ENCODE measurements at places on chromosomes 7 and 10. TPM values are rescaled to one million over a fixed set of nuclear protein-coding genes. Genes with fewer than 3 reads are reported as not detected.

DNA sequence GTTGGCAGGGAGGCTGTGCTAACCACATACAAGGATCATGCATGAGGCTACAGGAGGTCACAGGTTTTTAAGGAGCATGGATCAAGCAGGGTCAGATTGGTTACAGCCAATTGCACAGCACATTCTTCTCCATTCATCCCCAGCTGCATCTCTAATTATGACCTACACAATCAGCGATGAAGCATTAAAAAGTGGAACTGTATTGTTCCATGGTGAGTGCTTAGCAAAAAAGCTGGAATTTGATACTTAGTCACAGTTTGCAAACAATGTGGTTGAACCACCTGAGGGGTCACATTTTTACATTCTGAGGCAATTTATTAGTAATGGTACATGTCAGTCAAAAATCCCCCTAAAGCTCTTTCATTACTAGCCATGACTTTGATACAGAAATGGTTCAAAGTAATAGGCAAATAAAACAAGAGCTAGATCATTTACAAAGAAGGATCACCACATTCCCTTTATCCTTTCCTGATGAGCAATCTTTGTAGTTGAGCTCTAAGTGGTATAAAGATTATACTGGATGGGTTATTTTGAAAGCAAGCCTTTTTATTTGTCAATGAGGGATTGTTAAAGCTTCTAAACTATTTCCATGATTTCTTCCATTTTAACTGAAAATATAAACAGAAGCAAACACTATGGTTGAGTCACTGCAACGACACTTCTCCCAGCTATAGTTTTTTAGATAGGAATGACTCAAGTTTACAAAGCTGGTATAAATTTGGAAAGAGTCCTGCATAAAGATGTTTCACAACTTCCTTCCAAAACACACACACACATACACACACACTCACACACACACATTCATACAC lies 217.8 kb upstream of the SEMA3A start:
- DNase-seq: peak; percentile 90

VIPR2 gene
- not detected for total RNA-seq

DNA sequence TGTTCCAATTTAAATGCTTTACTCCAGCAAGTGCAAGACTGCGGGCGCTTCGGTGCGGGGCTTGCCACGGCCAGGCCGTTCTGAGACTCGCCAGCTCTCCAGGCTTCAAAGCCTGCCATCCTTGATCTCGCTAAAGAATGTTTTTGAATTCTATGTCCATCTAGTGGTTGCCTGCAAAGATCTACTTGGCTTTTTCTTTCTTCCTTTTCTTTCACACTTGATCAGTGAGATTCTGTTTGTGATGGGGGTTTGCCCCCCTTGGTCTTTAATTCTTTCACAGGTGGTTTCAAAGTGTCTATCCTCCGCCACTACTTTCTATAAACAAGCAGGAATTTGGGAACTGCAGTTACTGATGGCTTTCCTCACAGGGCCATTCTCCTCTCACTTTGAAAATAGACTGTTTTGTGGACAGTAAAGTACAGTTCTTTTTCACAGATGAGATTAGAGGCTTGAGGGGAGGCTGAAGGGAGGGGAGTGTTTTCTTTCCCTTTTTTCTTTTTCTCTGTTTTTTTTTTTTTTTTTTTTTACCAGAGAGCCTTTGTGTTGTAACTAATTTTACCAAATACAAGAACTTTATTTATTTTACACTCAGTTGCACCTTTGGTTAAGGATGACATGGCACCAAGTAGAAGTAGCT lies 15.2 kb upstream of the FBXW4 start:
- DNase-seq: no peak

DNA sequence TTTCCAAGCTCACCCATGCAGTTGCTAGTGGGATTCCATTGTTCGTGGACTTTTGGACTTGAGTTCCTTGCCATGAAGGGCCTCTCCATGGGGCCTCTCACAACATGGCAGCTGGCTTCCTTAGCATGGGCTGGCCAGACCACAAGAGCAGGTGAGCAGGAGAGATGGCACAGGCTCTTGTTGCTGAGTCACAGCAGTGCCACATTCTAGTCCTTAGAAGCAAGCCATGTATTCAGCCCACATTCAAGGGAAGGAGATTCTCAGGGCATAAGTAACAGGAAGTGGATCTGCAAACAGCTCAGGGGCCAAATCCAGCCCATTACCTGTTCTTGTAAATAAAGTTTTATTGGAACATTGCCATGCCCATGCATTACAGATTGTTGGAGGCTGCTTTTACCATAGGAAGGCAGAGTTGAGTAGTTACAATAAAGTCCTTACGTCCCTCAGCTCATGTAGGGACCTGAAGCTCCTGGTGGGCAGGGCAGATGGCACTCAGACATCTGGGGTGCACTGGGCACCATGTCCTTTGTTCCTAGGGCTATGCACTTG lies 481.5 kb upstream of the FOXK1 start:
- no peak for DNase-seq

GRCh38 chr7:157709531-157710251 lies 372.9 kb downstream of the DNAJB6 start:
- DNase-seq: no peak

DNA sequence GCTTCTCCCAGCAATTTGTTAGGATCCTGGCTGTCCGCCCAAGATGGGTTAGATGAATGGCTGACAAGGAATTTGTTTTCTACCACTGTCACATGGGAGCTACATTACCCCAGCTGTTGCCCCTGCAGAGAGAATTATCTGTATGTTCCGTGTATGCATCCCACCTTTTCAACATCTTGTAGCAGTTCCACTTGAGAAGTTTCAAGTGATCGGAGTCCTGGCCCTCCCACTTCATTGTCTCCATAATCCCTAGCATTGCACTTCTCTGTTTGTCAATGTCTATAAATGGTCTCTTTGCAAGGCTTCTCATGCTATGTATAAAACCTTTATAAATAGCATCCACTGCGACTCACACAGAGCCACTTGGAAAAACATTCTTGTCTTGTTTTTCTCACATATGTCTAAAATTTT lies 972.5 kb downstream of the CNTNAP2 start:
- no peak for DNase-seq

DNA sequence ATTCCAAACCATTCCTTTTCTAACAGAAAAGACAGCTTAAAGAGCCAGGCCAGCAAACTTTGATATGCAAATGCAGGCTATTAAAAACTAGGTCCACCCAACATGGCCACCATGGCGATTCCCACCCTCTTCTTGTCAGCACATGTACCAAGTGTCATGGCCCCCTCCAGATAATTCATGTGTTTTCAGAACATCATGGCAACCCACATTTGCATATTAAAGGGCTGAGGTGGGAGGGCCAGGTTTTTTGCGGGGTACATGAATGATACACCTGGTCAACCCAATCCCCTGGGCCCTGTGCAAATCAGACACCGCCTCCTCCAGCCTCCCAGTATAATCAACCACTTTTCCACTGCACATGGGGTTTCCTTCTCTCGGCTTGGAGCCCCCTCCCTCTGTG lies 965 bp upstream of the ERVW-1 start:
- DNase-seq: no peak

DNA sequence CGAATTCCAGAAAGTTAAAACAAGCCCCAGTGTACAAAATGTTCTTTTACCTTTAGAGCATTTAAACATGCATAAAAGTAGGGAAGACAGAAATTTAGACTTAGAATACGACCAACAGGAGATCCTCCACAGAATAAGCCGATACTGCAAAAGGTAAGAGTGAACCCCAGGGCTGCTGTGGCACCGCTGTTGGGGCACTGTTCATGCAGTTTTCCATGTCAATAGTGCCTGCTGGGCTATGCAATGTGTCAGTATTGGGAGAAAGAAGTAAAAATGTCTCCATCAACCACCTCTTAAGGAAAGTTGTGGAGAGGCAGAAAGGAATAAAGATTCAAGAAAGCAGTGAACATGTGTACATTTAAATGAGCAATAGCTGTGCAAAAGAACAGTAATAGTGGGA lies 326.5 kb upstream of the SEMA3C start:
- no peak for DNase-seq
